Prostate gland (tissue), 2 donors: ENCODE measurements at places on chromosomes 1 and 21. TPM values are rescaled to one million over a fixed set of nuclear protein-coding genes. Genes with fewer than 3 reads are reported as not detected.

GRCh38 chr1:43857163-43857562, 76.4 kb upstream of the ARTN start:
- DNase-seq = no peak

DNA sequence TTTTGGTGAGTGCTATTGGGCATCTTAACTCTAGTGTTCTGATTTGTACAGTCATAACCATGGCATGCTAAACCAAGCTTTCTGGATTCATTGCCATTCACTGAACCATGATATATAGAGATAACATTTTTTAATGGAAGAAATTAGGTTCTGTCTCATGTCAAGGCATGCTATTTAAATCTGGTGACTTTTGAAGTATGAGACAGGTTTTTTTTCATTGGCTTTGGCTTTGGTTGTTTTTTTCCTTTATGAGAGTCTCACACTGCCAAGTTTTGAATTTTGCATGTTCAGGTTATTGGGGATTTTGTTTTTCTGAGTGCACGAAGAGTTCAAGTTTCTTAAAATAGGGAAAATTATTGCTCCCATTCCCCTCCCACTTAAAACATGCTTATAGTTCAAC, 141.3 kb upstream of the ADAMTS5 start:
- DNase-seq = no peak

IGSF3 gene
- 30.4 TPM for total RNA-seq

OR2G3 gene
- not detected for total RNA-seq

RPTN gene
- not detected for total RNA-seq
